ENCODE measurements at places on chromosomes 2 and 18.

- H3K36me3 ChIP-seq: no peaks in the 10 kb centered on the region
- no peak overlapping the region for H3K4me3 ChIP-seq
- H3K4me1 ChIP-seq: no peaks in the 10 kb centered on the region
- DNase-seq: no peak
- H3K27me3 ChIP-seq: no peaks in the 10 kb centered on the region
- H3K27ac ChIP-seq: no peak overlapping the region
These were observed 3.5 kb upstream of the FAM124B start for GRCh38 chr2:224405412-224405811.

DNA sequence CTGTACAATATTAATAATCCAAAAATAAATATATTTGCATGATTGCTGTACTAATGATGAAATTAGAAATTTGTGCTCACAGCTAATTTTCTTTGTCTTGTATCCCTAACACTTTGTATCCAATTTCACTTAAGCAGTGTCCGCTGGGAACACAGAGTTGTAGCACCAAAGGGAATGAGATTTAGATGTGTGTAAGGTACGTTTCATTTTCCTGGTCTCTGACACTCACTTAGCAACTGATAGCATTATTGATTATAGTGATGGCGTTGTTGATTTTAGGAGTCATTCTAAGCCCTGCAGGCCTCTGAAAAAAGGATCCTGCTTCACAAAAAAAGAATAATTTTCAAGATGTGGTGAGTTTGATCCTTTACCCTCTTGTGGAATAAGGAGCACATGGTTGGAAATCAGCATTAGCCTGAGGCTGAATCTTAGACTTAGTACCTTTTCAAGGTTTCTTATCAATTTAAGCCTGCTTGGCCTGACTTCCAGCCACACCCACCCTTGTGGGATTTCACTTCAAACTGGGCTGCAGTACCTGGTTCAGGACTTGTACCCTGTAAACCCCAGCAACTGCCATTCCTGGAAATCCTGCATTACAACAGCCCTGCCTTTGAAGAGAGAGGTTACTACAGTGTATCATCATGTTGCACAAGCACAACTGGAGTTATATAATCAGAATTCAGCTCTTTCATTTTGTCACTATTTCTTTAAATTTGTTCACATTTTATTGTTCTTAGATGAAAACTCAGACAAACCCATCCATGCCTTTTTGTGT, 116.2 kb downstream of the RND3 start:
- H3K27me3 ChIP-seq: no peaks in the 10 kb centered on the region
- H3K27ac ChIP-seq: no peak overlapping the region
- no peaks in the 10 kb centered on the region for H3K36me3 ChIP-seq
- DNase-seq: no peak
- no peak overlapping the region for H3K4me3 ChIP-seq

- H3K27ac ChIP-seq: peak overlapping the region; percentile 35
- no peaks in the 10 kb centered on the region for H3K36me3 ChIP-seq
- H3K4me1 ChIP-seq: no peaks in the 10 kb centered on the region
These were observed 213.6 kb downstream of the TNS1 start for GRCh38 chr2:217789003-217789735.

GRCh38 chr2:56540916-56541315, 357.1 kb downstream of the CCDC85A start:
- no peak for DNase-seq
- no peak overlapping the region for H3K4me3 ChIP-seq
- H3K4me1 ChIP-seq: no peaks in the 10 kb centered on the region
- no peaks in the 10 kb centered on the region for H3K27me3 ChIP-seq
- H3K27ac ChIP-seq: no peak overlapping the region

- no peaks in the 10 kb centered on the region for H3K36me3 ChIP-seq
- no peaks in the 10 kb centered on the region for H3K27me3 ChIP-seq
- H3K4me1 ChIP-seq: peaks cover under 1% of the 10 kb centered on the region
- DNase-seq: no peak
These were observed 103.4 kb upstream of the ITGA6 start for GRCh38 chr2:172323861-172324597.

DNA sequence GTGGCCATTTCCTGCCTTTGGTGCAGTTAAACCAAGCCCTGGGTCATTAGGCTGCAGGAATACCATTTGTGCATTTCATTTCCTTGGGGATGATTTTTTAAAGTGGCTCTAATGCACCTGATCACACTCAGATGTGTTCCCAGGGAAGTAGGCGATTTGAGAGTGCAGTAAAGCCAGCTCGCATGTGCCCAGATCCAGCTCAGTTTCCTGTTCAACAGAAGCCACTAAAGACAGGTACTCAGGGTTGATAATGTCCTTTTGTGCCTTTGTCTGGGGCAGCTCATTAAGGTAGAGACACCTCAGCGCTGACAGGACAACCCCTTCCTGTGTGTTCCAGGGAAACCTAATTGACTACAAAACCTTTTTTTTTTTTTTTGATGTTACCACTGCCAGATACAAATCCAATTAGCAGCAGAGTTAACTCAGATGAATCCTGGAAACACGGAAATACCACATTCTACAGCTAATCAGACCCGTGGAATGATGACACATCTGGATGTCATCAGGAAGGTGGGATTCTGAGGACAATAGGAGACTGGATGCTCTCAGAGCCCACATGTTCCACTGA, 15.2 kb upstream of the CHRNA1 start:
- H3K4me3 ChIP-seq: no peak overlapping the region
- H3K27ac ChIP-seq: no peak overlapping the region
- no peaks in the 10 kb centered on the region for H3K27me3 ChIP-seq

DNA sequence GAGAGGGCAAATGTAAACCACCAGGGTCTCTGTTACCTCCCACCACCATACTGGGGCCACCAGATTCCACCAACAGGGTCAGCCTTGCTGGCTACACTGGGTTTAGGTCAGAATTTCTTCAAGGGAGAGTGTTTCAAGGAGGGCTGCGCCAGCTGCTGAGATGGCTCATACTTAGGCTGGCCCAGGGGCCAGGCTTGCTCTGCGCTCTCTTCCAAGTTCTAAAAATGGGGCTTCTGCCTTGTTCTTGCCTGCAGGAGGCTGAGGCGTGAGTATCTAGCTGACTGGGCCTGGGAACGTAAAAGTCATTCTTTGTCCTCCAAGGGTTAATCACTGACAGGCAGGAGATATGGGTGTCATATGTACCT, 28.1 kb downstream of the MRPL33 start:
- no peak for DNase-seq
- H3K4me3 ChIP-seq: no peak overlapping the region
- H3K4me1 ChIP-seq: peaks cover 29% of the 10 kb centered on the region
- H3K27ac ChIP-seq: no peak overlapping the region

- peak overlapping the region; percentile 73 for H3K27ac ChIP-seq
- H3K4me1 ChIP-seq: peaks cover 9% of the 10 kb centered on the region
- H3K36me3 ChIP-seq: no peaks in the 10 kb centered on the region
- H3K27me3 ChIP-seq: no peaks in the 10 kb centered on the region
- H3K4me3 ChIP-seq: no peak overlapping the region
These were observed 36.4 kb downstream of the STK39 start for GRCh38 chr2:168210895-168211570.
